A673 (cell line): ENCODE measurements at places on chromosomes 16 and 17. TPM values are rescaled to one million over a fixed set of nuclear protein-coding genes. Genes with fewer than 3 reads are reported as not detected.
A peak's percentile ranks its signal among the peaks of the same experiment; 100 is the strongest.

DNA sequence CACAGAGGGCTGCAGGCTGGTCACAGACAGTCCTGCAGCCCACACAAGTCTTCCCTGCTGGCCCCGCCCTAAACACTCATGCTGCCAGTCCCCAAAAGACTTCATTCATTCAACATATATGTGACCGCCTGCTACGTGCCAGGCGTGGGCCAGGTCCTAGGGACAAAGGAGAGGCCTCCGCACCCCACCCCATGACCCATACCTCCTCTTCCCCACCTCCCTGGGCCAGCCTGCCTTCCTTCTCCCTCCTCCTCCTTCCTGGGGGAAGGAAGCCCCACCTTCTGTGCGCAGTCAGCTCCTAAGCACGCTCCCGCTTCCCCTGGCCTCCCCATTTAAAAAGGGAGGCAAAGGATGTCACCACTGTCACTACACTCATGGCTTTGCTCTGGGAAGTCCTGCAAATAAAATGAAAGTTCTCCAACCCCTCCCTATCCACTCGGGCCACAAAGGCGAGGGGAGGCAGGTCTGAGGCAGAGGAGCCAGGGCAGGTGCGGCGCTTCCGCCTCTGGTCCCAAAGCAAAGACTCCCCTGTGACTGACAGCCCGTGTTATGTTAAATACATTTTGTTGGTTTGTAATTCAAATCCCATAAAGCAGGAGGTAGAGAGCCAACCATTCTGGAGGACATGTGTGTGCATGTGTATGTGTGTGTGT lies 9.0 kb downstream of the DNAAF8 start:
- DNase-seq, result no peak

- no peak for DNase-seq
These were observed 18.4 kb downstream of the SDR42E1 start for GRCh38 chr16:81992859-81993258.

DNA sequence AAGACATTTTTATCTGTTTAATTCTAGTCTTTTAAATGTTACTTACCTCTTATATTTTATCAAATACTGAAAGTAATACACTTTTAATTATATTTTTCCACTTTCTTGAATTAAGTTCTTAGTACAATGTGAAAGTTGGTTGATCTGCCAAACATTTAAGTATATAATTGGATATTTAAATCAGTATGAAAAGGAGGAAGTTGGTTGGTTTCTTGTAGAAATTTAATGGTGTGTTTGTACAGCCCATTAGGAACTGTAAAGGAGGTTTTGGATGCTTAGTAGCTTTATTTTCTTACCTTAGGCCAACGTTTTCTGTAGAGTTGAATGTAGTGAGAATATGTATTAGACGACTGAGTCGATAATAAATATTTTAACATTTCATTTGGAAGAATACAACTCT lies 5.4 kb downstream of the NFATC3 start:
- no peak for DNase-seq

- DNase-seq, result no peak
These were observed 2.6 kb downstream of the MFSD11 start for GRCh38 chr17:76740329-76741118.

- peak; percentile 14 for DNase-seq
These were observed 184.1 kb upstream of the ZFHX3 start for GRCh38 chr16:73231944-73232554.

KRTAP4-9 gene
- 1.0 and 1.2 TPM in 2 replicates for total RNA-seq
